Right lung (tissue), 10 donors: ENCODE measurements at places on chromosomes 16 and 17. TPM values are rescaled to one million over a fixed set of nuclear protein-coding genes. Genes with fewer than 3 reads are reported as not detected.

DNA sequence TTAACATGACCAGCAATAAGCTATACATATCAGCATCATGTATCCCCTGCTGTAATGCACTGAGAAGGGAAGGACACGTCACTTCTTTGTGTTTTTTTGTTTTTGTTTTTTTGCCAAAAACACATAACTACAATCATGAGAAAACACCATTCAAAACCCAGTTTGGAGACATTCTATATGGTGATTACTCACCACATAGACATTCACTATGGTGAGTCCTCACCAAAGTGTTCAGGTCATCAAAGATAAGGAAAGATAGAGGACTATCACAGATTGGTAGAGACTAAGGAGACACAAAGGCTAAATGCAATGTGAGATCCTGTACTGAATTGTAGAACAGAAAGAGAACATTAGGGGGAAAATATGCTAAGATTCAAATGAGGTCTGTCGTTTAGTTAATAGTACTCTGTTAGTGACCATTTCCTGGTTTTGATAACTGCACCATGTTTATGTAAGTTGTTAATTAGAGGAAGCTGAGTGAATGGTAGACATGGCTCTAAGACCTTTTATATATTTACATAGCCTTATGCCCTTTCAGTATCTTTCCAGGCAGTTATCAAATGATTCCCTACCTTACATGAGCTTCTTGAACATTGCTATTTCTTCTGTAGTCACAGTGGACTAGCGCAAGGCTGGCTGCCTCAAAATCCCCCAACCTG is 46.6 kb downstream of the PIK3R5 start:
- DNase-seq: no peak

DNA sequence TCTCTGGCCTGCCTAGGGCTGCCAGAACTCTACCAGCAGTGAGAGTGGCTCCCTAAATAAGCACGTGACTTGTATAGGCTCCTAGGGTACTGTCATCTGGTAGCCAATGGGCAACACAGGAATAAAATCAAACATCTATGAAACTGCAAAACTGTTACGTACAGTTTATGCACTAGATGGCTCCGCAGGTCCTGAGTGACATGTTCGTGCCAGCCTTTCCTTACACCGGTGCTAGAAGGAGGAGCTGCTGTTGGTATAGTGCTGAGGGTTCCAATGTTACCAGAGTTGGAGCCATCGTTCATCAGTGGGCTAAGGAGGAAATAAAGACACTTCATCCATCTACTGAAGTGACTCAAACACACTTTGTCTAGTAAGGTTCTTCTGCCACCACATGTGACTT is 63.2 kb upstream of the TRAP1 start:
- no peak for DNase-seq

- peak; percentile 92 for DNase-seq
These were observed 122.3 kb upstream of the CIBAR2 start for GRCh38 chr16:85234310-85235204.

DNA sequence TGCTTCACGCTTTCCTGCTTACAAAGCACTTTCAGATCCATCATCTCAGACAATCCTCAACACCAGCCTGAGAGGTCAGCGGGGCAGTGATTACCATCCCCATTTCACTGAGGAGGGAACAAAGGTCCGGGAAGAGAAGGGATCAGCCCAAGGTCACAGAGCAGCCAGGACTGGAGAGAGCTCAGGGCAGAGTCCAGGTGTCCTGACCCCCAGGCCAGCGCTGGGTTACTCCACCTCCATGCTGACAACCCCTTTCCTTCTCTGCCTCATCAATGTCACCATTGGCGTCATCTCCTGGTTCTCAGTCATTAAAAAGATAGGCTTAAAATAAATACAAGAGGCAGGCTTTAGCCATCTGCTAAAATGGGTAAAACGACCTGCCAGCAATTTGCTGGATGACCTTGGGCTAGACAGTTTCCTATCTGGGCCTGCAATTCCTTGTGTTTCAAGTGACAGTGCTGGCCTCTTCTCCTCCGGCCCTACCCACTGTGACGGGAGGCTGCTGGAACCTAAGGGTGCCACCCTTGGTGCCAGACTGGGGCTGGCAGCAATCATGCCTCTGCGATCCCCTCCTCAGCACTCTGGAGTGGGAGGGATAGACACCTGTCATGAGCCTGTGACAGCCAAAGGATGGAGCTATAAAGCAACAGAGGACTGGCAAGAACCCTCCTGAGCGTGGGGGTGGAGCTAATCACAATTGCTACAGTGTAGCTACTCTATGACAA is 79.5 kb upstream of the CCL1 start:
- no peak for DNase-seq

GRCh38 chr17:34626121-34626681 is 46.8 kb downstream of the TMEM132E start:
- DNase-seq: no peak

- no peak for DNase-seq
These were observed at the start of gene SGCA for GRCh38 chr17:50165867-50166517. SGCA (plus strand) TSS chr17:50166005; CDS start chr17:50166041, 36 bp downstream.

- DNase-seq: no peak
These were observed 7.7 kb downstream of the CCL3L1 start for GRCh38 chr17:36188891-36189306.

- no peak for DNase-seq
These were observed 1.6 kb downstream of the KCNH4 start for GRCh38 chr17:42179335-42179734.

GRCh38 chr16:20372701-20373100 is 20.2 kb upstream of the UMOD start:
- DNase-seq: no peak

DNA sequence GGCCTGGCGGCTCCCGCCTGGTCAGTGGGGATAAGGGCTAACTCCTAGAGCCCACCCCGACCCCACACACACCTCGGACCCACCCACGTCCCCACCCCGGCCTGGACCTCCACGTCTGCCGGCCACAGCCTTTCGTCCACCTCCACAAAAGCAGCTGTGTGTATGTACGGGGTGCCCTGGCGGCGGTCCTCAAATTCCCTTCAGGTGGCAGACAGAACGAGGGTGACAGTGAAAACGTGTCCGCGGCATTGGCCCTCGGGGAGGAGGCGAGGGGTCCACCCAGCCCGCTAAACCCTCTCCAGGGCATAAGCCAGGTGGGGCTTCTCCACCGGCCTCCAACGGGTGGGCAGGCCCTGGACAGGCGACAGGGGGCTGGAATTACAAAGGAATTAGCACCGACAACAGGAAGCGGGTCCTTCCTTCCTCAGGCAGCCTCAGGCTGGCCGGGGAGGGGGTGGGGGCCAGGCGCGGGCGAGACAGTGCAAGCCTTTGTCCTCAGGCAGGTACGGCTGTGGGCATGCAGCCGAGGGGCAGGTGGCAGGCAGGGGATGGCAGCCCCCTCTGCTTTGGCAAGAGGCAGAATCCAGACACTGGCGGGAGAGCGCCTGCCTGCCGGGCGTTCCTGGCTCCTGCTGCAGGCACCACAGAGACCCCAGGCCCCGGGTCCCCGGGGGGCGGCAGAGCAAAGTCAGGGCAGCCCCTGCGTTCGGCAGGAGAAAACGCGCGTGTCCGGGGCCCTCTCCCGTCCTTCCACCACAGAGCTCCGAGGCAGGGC is 12.3 kb upstream of the PITPNA start:
- DNase-seq: no peak

DNA sequence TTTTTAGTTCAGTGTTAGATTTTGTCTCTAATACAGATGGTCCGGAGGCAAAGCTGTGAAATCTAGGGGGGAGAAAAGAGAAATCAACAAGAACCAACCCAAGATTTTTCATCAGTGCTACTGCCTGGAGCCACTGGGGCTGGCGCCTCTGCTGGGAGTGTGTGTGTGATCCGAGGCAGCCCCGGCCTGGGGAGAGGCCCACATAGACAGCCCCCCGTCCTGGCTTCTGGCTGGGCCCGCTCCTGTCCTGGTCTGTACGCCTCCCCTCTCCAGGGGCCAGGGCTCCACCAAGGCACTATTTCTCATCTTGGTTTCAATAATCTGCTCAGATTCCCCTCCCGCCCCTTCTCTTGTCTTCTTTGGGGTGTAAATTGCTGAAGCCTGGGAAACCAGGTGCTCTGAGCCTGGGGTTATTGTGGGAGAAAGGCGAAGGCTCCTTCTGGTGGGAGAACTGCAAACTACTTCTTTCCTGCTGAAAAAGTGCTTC is 7.8 kb downstream of the BAHCC1 start:
- DNase-seq: no peak

- DNase-seq: no peak
These were observed 91.2 kb downstream of the ZNF778 start for GRCh38 chr16:89308391-89309333.

- no peak for DNase-seq
These were observed 13.2 kb upstream of the CDIPT start for GRCh38 chr16:29876217-29876593.

- DNase-seq: peak; percentile 48
These were observed 421 bp upstream of the DLX4 start for GRCh38 chr17:49968405-49969133.

DNA sequence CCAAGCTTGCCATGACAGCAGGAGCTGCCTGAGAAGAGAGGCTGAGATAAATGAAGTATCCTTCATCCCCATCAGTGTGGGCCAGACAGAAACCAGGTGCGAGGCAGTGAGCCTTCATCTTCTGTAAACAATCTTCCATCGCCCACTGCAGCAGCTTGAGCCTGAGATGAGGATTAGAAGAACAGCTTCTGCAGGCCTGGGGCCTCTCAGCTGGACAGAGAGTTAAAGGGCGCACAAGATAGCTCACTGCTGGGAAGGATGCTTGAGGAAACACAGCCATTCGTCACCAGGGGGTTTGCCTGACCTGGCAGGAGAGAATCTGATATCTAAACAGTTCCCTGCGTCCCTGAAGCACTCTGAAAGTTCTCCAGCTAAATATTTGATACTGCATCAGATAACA is 27.1 kb downstream of the HOXB1 start:
- no peak for DNase-seq

- DNase-seq: no peak
These were observed 258.6 kb downstream of the CBLN1 start for GRCh38 chr16:49023050-49023449.

DNA sequence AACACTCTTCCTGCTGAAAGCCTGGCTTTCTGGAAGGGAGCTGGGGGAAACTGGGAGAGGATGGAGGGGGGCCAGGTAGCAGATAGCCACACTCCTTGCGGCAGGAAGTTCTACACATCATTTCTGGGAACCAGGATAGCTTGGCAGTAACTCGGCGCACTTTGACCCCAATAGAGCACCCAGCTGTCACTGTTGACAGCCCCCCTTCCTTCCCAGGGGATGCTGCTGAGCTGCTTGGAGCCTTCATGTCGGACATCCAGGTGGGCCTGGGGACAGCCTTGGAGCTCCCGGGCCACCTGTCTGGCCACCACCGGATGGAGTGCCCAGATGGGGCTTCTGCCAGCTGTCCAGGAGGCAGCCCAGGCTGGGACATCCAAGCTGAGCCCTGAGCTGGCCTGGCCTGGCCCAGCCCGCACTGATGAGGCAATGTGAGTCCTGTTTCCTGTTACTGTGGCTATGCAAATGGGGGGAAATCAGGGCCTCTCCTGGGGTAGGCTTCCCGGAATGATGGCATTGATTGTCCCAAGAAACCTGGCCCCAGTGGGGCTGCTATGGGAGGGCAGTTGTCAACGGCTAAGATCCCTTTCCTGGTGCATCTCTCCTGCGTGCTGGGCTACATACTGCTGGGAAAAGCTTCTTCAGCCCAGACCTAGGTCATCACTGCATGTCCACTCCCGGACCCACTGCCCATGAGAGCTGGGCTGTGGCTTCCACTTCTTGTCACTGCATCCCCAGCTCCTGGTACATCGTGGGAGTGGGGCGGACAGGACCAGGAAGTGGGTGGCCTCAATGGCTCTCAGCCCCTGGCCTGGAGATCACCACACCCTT is 50.0 kb downstream of the SOCS1 start:
- DNase-seq: no peak

- DNase-seq: no peak
These were observed 13.5 kb downstream of the ELAC2 start for GRCh38 chr17:13004336-13004735.

- DNase-seq: no peak
These were observed 961 bp downstream of the FGF11 start for GRCh38 chr17:7440113-7440833.

DNA sequence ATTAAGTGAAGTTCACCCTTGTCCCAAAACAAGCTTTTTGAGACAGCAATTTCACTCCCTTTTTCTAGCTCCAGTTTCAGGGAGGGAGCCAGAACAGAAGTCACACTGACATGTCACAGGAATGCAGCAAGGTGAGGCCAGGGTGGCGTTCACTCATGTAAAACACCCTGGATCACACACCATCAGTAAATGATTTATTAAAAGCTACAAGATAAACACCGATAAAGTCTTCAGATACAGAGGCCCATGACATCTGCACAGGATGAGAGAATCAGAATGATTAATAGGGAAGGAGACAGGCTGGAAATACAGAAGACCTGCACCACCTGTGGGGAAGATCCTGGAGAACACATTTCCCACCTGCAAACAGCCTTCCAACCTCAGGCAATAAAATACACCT is 77.5 kb upstream of the DYNLRB2 start:
- DNase-seq: no peak

DNA sequence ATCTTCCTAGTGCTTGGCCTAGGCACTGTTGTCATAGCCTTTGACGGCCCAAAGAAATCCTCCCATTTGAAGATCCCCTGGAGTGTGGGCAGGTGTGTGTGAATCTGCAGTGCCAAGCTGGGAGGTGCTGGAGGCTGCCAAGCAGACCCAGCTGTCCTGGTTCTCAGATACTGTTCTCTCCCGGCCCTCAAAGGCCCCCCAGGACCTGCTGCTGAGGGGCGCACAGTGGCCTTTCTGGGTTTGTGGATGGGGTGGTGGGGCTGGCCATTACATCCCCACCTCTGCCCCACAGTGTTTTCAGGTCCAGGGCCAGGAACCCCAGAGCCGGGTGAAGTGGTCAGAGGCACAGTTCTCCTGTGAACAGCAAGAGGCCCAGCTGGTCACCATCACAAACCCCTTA is 60.5 kb downstream of the MRC2 start:
- DNase-seq: no peak

The YWHAE gene
- polyA plus RNA-seq: 839 TPM

The CHD9NB gene
- polyA plus RNA-seq: 12.1 TPM

The PPP1R1B gene
- 60.5 TPM for polyA plus RNA-seq

The RAB11FIP4 gene
- 7.1 TPM for polyA plus RNA-seq

The CRISPLD2 gene
- 23.0 TPM for polyA plus RNA-seq

The TBX2 gene
- polyA plus RNA-seq: 187 TPM

The NT5M gene
- polyA plus RNA-seq: 2.7 TPM

The FTSJ3 gene
- 81.2 TPM for polyA plus RNA-seq

The SLC2A4 gene
- polyA plus RNA-seq: 0.80 TPM

The CCL13 gene
- 0.82 TPM for polyA plus RNA-seq

The TPSG1 gene
- polyA plus RNA-seq: 0.35 TPM

The MYH8 gene
- polyA plus RNA-seq: 0.60 TPM

The RAB26 gene
- polyA plus RNA-seq: 1.5 TPM
